Right lobe of liver (tissue), 6 donors: ENCODE measurements at places on chromosomes 11 and 22. TPM values are rescaled to one million over a fixed set of nuclear protein-coding genes. Genes with fewer than 3 reads are reported as not detected.

DNA sequence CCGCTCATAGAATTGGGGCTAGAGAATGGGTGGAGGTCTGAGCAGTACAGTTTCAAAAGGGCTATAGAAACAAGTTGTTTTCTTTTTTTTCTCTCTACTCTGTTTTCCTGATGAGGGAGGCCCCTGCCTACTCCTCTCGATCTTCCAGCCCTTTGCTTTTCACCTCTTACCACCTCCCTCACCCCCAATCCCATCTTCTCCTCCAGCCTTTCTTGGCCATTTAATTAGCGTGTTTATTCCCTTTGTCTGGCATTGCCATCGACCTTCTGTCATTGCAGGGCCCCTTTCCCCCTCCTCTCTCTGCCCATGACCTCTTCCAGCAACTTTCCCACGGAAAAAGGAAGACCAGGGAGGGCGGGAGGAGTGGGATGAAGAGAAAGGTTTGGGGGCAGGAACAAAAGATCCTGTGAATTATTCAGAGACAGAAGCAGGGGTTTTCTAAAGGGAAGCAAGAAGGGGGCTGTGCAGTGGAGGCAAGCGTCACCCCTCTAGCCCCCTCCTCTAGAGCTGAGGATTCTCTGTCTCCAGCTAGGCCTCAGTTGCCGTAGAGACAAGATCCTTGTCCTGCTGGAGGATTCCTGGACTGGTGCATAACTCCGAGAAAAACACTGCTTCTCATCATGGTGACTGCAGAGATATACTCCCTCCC lies 12.9 kb downstream of the DTX4 start:
- H3K4me3 ChIP-seq, result no peak overlapping the region
- no peaks in the 10 kb centered on the region for H3K27me3 ChIP-seq
- H3K4me1 ChIP-seq, result peaks cover 43% of the 10 kb centered on the region
- DNase-seq, result no peak
- H3K36me3 ChIP-seq, result peaks cover 4% of the 10 kb centered on the region

- peaks cover 2% of the 10 kb centered on the region for H3K36me3 ChIP-seq
- H3K27ac ChIP-seq, result no peak overlapping the region
- no peaks in the 10 kb centered on the region for H3K27me3 ChIP-seq
- DNase-seq, result no peak
- no peaks in the 10 kb centered on the region for H3K4me1 ChIP-seq
Measured at GRCh38 chr11:62142921-62143320, 19.1 kb downstream of the INCENP start.

- no peaks in the 10 kb centered on the region for H3K4me1 ChIP-seq
- H3K4me3 ChIP-seq, result no peak overlapping the region
- no peak overlapping the region for H3K27ac ChIP-seq
- no peaks in the 10 kb centered on the region for H3K36me3 ChIP-seq
- H3K27me3 ChIP-seq, result peaks cover 6% of the 10 kb centered on the region
Measured at GRCh38 chr22:20425566-20426258, 11.9 kb downstream of the SCARF2 start.

- H3K4me3 ChIP-seq, result no peak overlapping the region
- no peaks in the 10 kb centered on the region for H3K27me3 ChIP-seq
- no peaks in the 10 kb centered on the region for H3K36me3 ChIP-seq
Measured at GRCh38 chr11:35030716-35031213, 108.2 kb upstream of the CD44 start.

Gene TRIM48
- not detected for total RNA-seq

Gene LAYN
- total RNA-seq, result 0.19 TPM

- peaks cover 21% of the 10 kb centered on the region for H3K36me3 ChIP-seq
- no peak for DNase-seq
- H3K4me1 ChIP-seq, result no peaks in the 10 kb centered on the region
- H3K27me3 ChIP-seq, result no peaks in the 10 kb centered on the region
- H3K4me3 ChIP-seq, result no peak overlapping the region
Measured at GRCh38 chr11:47784785-47785381, 17.7 kb upstream of the FNBP4 start.

Gene OR51A4
- total RNA-seq, result not detected

- DNase-seq, result peak; percentile 59
- no peaks in the 10 kb centered on the region for H3K36me3 ChIP-seq
- no peaks in the 10 kb centered on the region for H3K4me1 ChIP-seq
- no peak overlapping the region for H3K27ac ChIP-seq
- no peak overlapping the region for H3K4me3 ChIP-seq
Measured at GRCh38 chr11:27305751-27306150, 57.3 kb downstream of the CCDC34 start.

Gene OVCH2
- total RNA-seq, result not detected

- no peaks in the 10 kb centered on the region for H3K36me3 ChIP-seq
- no peaks in the 10 kb centered on the region for H3K4me1 ChIP-seq
- H3K27ac ChIP-seq, result no peak overlapping the region
- no peak overlapping the region for H3K4me3 ChIP-seq
- no peaks in the 10 kb centered on the region for H3K27me3 ChIP-seq
Measured at GRCh38 chr11:84740050-84740449, 887.1 kb downstream of the DLG2 start.

Gene WNT11
- 2.8 TPM for total RNA-seq

GRCh38 chr11:99352642-99353041 lies 331.9 kb downstream of the CNTN5 start:
- no peaks in the 10 kb centered on the region for H3K36me3 ChIP-seq
- H3K27ac ChIP-seq, result no peak overlapping the region
- no peak overlapping the region for H3K4me3 ChIP-seq
- H3K27me3 ChIP-seq, result no peaks in the 10 kb centered on the region
- no peak for DNase-seq
- no peaks in the 10 kb centered on the region for H3K4me1 ChIP-seq

GRCh38 chr22:19103880-19104821 lies 18.1 kb downstream of the DGCR2 start:
- no peaks in the 10 kb centered on the region for H3K36me3 ChIP-seq
- no peaks in the 10 kb centered on the region for H3K27me3 ChIP-seq
- H3K4me1 ChIP-seq, result peaks cover 5% of the 10 kb centered on the region
- no peak overlapping the region for H3K4me3 ChIP-seq
- DNase-seq, result no peak
- no peak overlapping the region for H3K27ac ChIP-seq

DNA sequence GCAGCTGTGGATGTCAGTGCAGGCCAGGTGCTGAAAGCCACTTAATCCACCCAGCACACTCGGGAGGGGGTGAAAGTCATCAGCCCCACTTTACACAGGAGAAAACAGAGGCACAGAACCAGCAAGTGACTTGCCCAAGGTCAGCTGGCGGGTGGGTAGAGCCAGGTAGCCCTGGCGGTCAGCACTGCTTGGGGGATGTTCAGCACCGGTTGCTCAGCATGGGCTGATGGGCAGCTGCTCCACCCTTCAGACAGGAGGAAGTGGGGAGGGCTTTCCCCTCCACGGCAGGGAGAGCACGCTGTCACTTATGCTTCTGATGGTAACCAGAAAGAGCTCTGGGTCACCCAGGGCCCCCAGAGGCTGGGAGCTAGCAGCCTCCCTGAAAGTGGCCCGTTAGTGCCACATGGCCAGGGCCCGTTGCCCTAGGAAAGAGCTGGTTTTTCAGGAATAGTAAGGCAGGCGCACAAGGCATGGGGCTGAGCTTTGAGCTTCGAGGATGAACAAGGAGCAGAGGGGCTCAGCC lies 417.9 kb downstream of the CTTN start:
- no peak overlapping the region for H3K27ac ChIP-seq
- H3K4me1 ChIP-seq, result no peaks in the 10 kb centered on the region
- H3K36me3 ChIP-seq, result no peaks in the 10 kb centered on the region
- no peak overlapping the region for H3K4me3 ChIP-seq
- no peaks in the 10 kb centered on the region for H3K27me3 ChIP-seq

DNA sequence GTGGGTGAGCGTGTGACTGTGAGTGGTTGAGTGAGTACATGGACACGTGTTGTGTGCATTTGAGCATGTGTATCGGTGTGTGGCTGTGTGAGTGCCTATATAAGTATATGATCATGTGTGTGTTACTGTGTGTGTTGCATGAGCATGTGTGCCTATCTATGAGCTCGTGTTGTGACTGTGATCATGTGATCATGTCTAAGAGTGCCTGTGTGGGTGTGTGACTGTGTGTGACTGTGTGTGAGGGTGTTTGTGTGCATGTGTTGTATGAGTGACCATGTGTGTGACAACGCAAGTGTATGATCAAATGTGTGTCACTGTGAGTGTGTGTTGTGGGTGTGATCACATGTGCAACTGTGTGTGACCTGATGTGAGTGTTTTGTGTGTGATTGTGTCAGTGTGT lies 88.8 kb downstream of the UBASH3B start:
- H3K4me1 ChIP-seq, result no peaks in the 10 kb centered on the region
- no peaks in the 10 kb centered on the region for H3K36me3 ChIP-seq
- H3K27ac ChIP-seq, result no peak overlapping the region
- H3K4me3 ChIP-seq, result no peak overlapping the region

DNA sequence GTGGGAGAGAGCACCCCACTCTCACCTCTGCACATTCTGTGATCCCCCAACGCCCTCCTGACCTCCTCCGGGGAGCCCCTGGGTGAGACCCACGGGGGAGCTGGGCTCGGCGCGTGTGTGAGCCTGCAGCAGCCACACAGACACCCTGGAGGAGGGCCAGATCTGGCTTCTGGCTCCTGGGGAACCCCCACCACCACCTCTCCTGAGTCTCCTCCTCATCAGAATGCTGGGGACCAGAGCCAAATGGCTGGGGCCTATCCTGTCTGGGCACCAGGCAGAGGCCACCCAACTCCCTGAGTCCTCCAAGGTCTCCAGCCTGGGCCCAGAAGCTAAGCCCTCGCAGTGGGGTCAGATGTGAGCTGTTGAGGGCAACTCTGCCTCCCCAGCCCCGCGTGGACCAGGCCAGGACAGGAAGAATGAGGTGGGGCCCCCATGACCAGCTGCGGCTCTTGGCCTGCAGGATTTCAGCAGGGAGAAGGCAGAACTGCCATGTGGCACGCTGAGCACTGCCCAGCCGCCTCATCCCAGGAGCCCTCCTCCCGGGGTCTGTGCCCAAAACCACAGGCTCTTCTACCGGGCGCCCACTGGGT lies 5.5 kb upstream of the PIM3 start:
- H3K27ac ChIP-seq, result peak overlapping the region; percentile 61
- DNase-seq, result peak; percentile 59
- no peaks in the 10 kb centered on the region for H3K27me3 ChIP-seq
- no peak overlapping the region for H3K4me3 ChIP-seq

- no peak overlapping the region for H3K4me3 ChIP-seq
- no peak overlapping the region for H3K27ac ChIP-seq
- H3K36me3 ChIP-seq, result no peaks in the 10 kb centered on the region
- H3K27me3 ChIP-seq, result no peaks in the 10 kb centered on the region
Measured at GRCh38 chr11:129191649-129192048, 476 bp downstream of the ARHGAP32 start.

Gene SOX10
- total RNA-seq, result not detected

- H3K27ac ChIP-seq, result no peak overlapping the region
- no peaks in the 10 kb centered on the region for H3K4me1 ChIP-seq
- no peak for DNase-seq
- H3K27me3 ChIP-seq, result no peaks in the 10 kb centered on the region
- no peaks in the 10 kb centered on the region for H3K36me3 ChIP-seq
- no peak overlapping the region for H3K4me3 ChIP-seq
Measured at GRCh38 chr11:92775003-92775676, 194.3 kb upstream of the MTNR1B start.

DNA sequence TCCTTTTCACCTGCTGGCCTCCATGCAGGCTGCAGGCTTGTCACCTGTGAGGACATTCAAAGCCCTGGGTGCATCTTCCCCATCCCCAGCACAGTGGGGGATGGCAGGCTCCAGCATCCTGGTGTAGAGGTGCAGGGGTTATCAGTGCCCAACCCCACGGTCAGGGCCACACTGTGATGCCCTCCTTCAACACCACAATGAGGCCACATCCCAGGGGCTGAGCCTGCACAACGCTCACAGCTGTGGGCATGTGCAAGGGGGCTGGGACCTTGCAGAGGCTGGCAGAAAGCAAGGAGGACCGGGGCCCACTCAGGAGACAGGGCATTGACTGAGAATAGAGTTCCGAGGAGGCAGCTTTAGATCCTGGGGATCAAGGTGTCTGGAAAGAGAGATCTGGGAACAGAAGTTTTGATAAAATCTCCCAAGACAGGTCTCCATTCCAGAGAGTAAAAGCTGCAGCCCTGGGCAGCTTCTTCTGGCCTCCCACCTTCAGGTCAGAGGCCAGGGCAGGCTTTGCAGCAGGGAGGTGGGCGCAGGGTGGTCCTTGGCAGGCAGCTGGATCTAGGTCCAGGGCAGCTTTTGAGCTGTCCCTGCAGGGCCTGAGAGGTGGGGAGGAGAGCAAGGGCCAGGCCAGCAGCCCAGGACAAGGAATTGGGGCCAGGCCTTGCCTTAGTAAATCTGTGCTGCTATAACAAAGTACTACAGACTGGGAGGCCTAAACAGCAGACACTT lies 250.8 kb upstream of the B3GAT1 start:
- no peak overlapping the region for H3K27ac ChIP-seq
- peak; percentile 30 for DNase-seq
- H3K4me3 ChIP-seq, result no peak overlapping the region
- H3K4me1 ChIP-seq, result no peaks in the 10 kb centered on the region

Gene VSIG2
- 0.83 TPM for total RNA-seq

DNA sequence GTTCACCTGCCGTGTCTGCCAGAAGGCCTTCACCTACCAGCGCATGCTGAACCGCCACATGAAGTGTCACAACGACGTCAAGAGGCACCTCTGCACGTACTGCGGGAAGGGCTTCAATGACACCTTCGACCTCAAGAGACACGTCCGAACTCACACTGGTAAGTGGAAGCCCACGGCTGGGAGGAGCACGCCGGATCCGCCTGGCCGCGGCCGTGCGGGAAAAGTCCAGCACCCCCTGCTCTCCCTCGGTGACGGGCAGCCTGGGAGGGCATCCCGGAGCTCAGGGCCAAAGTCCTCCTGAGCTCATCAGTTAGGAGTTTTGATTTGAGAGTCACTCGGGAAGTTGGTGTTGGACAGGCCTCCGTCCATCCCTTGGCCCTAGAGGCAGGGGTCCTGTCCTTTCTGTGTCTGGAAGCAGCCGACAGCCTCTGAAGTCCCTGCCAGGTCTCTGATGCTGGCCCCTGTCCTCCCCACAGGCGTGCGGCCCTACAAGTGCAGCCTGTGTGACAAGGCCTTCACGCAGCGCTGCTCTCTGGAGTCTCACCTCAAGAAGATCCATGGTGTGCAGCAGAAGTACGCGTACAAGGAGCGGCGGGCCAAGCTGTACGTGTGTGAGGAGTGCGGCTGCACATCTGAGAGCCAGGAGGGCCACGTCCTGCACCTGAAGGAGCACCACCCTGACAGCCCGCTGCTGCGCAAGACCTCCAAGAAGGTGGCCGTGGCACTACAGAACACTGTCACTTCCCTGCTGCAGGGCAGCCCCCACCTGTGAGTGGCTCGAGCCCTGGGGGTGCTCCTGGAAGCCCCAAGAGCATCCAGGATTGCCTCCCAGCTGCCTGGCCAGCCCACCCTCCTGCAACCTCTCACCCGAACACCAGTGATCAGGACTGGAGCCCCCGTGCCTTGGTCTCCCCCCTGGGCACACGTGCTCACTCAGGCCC lies 8.0 kb downstream of the OVOL1 start:
- H3K4me3 ChIP-seq, result no peak overlapping the region
- DNase-seq, result no peak
- no peaks in the 10 kb centered on the region for H3K36me3 ChIP-seq
- H3K27me3 ChIP-seq, result no peaks in the 10 kb centered on the region
- no peaks in the 10 kb centered on the region for H3K4me1 ChIP-seq

Gene CDCA5
- 1.7 TPM for total RNA-seq

DNA sequence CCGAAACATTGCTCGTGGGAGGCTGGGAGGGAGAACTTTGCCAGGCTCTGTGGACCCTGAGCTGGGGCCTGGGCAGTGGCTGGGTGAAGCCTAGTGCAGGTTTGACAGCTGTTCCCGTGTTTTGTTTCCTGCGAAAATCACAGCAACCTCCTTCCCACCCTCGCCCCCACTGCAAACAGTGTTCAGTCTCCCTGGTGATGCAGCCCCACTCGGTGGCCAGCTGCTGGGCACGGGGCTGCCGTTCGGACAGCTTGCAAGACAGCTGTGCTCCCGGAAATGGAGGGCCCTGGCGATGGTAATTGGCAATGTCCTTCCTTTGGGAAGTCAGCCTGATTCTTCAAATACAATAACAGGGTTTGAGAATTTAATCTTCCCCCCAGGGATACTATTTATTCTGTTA lies 10.4 kb upstream of the GAL start:
- no peaks in the 10 kb centered on the region for H3K27me3 ChIP-seq
- no peaks in the 10 kb centered on the region for H3K36me3 ChIP-seq
